ENCODE measurements at places on chromosomes 1 and 21.

GRCh38 chr1:44696789-44697345 lies 22.4 kb downstream of the ARMH1 start:
- DNase-seq, result no peak

GRCh38 chr1:17128361-17128760 lies 9.1 kb upstream of the PADI2 start:
- no peak for DNase-seq

GRCh38 chr1:114495486-114495885 lies 15.5 kb downstream of the TRIM33 start:
- no peak for DNase-seq

DNA sequence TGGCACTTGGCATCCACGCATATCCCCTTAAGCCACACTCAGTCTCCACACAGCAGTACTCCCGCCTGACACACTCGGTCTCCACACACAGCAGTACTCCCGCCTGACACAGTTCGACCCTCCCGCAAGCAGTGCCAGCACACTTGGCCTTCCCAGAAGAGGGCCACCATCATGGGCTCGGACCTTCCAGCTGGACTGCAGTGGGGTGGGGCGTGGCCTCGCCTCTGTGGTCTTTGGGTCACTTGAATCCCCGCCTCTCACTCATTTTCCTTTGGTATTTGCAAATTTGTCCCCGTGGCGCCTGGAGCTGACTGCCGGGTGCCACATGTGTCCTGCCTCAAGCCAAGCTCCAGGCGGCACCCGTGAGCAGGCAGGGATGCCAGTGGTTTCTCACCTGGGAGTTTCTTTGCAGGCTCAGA lies 63.7 kb downstream of the FAAP20 start:
- DNase-seq, result no peak

DNA sequence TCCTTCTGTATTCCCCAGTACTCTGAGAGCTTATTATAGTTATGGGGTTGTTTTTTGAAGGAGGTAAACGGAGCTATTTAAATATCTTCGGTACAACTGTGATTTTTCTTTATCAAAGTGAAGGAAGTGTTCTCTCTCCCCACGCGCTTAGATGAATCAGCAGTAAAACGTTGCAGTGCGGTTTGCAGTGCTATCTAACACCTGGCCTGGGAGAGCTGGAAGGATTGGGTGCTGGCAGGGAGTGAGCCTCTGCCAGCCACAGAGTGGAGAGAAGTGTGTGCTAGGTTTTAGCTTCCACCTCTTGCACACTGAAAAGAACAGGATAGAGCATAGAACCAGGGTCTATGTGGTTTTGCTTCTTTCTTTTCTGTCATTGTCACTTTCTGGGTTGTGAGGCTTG lies 165.9 kb downstream of the SDCCAG8 start:
- no peak for DNase-seq

DNA sequence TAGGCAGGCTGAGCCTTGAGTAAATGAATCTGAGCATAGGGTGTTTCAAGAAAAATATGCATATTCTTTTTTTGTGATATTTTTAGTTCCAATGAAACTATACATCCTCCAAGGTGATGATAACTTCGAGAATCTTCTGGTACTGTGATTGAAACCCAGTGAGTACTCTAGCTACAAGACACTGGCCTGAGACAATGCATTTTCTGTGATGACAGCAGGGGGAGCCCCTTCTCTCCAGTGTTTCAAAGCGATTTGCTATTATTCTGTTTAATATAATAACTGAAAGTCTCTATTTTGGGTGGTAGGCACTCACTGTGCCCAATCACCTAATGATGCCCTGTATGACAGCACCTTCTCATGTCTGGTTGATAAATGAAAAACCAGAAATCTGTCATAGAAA lies 12.1 kb downstream of the IRF2BP2 start:
- no peak for DNase-seq

- DNase-seq, result no peak
Observed at GRCh38 chr1:19828546-19828945, 13.5 kb upstream of the RNF186 start.

DNA sequence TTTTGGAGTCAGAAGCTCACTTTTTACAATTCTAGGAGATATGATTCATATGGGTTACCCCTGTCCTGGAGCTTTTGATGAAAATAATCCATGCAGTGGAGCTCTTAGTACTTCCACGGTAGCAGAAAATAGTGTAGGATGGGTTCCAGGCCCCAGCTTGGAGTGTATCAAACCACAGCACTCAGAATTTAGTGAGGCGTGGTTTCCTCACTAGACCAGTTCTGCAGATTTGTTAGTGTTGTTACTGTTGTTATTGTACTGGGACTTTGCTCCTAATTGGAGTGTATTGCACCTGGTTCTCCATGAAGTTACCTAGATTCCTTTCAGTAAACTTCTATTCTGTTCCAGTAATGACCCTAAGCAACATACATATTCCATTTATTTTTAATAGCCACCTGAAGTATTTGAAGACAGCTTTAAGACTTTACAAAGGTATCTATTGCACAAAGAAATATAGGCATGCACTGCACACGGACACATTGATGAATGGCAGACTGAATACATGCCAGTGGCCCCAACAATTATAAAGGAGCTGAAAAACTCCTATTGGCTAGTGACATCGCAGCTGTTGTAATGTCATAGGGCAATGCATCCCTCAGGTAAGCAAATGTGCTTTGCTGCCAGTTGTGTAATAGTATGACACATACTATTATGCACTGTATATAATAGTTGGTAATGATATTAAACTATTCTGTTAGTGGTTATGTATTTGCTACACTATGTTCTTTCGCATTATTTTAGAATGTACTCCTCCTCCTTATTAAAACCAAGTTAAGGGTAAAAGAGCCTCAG lies 1058.0 kb downstream of the KCNT2 start:
- DNase-seq, result no peak

DNA sequence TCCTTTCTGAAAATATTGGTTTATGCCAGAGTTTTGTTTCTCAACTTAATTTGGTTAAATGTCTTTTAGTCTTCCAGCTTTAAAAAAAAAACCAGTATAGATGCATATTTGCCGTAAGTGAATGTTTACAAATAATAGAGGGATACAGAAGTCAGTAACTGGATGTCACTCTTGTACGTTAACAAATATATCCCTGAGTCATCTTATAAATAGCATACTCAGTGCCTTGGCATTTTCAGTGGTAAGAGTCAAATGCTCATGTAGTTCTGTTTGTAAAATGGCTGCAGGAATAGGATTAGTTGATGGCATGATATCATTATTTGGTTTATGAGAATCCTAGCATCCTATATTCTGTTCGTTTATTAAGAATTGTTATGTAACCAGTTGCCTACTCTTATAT lies 55.4 kb downstream of the SPEN start:
- no peak for DNase-seq

GRCh38 chr1:39666772-39667171 lies 5.1 kb downstream of the NT5C1A start:
- DNase-seq, result no peak

- no peak for DNase-seq
Observed at GRCh38 chr1:194787001-194787400, 1600.6 kb upstream of the B3GALT2 start.

GRCh38 chr1:75870951-75871350 lies 61.3 kb downstream of the ASB17 start:
- no peak for DNase-seq

- DNase-seq, result no peak
Observed at GRCh38 chr1:53896635-53897229, 2.7 kb downstream of the DIO1 start.

- no peak for DNase-seq
Observed at GRCh38 chr1:20187103-20187812, 940 bp upstream of the PLA2G2C start.

DNA sequence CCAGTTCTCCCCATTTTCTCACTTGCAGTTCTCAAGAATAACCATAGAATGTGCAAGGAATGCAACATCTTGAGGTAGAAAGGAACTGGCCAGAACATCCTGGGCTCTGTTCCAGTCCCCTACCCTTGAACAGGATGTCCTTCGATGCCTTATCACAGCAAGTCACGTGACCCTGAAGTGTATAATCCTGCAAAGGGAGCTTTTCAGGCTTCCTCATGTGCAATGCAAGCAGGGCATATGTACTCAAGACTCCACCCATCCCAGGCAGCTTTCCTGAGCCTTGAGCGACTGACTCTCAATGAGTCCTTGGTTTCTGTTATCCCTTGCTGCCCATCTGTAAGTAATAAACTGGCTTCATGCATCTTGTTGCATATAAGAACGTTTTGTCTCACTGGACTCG lies 311.0 kb downstream of the MRPL39 start:
- no peak for DNase-seq

- no peak for DNase-seq
Observed at GRCh38 chr1:190832511-190832910, 354.8 kb upstream of the BRINP3 start.

DNA sequence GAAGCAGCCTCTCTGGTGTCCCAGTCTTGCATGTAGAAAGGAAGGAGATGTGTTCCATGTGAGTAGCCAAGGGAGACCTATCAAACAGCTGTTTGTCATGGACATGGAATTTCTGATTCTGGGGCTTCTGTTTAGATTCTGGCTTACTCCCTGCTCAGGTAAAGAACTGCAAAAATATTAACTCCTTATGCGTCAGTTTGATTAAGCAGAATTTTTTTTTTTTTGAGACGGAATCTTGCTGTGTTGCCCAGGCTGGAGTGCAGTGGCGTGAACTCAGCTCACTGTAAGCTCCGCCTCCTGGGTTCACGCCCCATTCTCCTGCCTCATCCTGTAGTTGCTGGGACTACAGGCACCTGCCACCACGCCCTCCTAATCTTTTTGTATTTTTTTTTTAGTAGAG lies 6.8 kb downstream of the ARV1 start:
- no peak for DNase-seq

DNA sequence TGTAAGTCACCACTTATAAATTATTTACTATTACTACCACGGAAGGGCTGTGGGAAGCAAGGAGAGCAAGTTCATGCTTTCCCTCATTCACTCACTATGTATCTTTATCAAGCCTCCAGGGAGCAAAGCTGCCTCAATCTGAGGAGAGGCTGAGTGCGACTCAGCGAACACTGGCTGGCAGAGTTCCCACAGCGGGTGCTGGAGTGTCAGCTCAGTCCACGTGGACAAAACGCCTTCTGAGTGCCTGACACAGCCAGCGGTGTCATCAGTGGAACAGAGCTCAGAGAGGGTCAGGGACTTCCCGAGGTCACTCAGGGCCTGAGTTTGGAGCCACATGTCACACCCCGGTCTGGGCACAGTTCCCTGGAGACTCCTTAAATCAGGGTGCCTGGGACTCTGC lies 16.9 kb downstream of the MATN1 start:
- no peak for DNase-seq

- DNase-seq, result no peak
Observed at GRCh38 chr1:235450886-235451483, 53.3 kb downstream of the B3GALNT2 start.

- DNase-seq, result no peak
Observed at GRCh38 chr1:116091083-116091482, 20.1 kb upstream of the MAB21L3 start.

DNA sequence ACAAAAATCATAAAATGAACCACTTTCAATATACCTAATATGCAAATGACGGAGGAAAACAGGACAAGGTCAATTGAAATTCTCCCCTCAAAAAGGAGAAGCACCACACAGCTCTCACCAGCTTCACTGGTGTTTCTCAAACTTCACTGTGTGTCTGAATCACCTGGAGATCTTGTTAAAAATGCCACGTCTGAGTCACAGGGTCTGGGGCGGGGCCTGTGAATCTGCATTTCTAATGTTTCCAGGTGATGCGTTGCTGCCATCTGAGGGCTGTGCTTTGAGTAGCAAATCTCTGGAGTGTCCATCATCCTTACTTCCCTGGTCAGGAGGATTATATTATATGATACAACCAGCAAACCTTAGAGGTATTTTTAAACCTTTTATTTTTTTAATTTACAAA lies 9.0 kb downstream of the CLDN19 start:
- no peak for DNase-seq

DNA sequence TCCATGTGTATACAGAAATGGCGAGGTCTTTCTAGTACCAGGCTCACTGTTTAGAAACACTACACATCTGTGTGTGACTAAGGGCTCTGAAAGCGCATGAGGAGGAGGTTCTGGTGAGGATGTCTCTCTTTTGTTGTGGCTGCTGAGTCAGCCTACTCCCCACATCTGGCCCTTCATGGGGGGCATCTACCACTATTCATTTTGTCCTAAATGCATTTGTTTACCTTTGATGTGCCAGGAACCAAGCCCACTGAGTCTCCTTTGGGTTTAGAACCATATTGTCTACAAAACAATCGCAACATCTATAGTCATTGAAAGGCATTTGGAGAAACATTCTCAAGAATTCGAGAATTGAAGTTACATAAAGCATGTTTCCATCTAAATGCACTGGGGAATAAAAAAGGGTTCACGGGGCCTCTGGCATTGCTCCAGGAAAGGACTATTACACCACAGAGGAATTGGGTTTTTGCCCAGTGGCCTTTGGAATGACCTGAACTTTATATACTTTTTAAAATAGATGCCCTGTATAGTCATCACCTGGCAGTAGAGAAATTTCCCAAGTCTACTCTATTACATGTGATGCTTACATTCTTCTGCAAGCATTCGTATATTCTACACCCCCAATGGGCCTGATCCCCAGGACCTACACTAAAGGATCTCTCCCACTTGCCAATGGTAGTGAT lies 35.1 kb upstream of the ADORA3 start:
- DNase-seq, result no peak

DNA sequence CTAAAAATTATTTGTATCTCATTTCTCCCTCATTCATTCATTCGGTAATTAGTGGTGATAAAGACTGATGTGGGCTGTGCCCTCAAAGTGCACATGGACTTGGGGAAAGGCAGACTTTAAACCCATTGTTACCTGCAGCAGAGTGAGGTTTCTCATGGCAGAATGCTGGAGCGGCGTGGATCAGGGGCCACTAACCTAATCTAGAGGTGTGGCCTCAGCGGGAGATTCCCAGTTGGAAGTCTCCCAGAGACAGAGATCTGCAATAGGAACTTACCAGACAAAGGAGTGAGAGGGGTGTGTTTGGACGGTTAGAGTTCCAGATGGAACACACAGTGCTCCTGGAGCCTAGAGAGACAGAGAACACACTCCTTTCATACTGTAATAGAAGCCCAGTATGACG lies 73.5 kb downstream of the VPS26C start:
- no peak for DNase-seq

GRCh38 chr1:221118176-221118937 lies 239.1 kb downstream of the HLX start:
- no peak for DNase-seq

DNA sequence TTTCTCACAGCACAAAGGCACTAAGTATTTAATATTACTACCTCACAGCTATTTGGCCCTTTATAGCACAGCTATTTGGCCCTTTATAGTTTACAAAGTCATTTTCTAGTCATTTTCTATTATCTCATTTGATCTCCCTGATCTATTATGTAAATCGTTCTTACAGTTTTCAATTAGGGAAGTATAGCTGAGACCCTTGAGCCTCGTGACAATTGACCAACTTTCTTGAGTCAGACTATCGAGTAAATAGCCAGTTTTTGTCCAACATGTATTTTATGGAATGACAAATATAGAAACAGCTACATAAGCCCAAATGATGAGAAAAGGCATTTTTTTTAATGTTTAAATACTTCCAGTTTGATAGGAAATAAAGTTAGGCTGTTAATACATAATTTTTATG lies 7.0 kb upstream of the ANGPTL1 start:
- no peak for DNase-seq

- no peak for DNase-seq
Observed at GRCh38 chr1:12173631-12174121, 6.9 kb downstream of the TNFRSF1B start.

Data from right forelimb (tissue), 1 donor.